ENCODE measurements at places on chromosomes 1 and 21. TPM values are rescaled to one million over a fixed set of nuclear protein-coding genes. Genes with fewer than 3 reads are reported as not detected.

GRCh38 chr1:233610628-233611027 lies 3.3 kb upstream of the KCNK1 start:
- H3K27me3 ChIP-seq = peaks cover 54% of the 10 kb centered on the region
- no peak overlapping the region for H3K27ac ChIP-seq
- H3K4me1 ChIP-seq = peaks cover 26% of the 10 kb centered on the region
- peaks cover 2% of the 10 kb centered on the region for H3K36me3 ChIP-seq
- no peak for DNase-seq
- no peak overlapping the region for H3K4me3 ChIP-seq

Gene DUSP23
- total RNA-seq = 26.9 TPM

Gene GBP6
- total RNA-seq = 0.81 TPM

- DNase-seq = no peak
- H3K4me3 ChIP-seq = no peak overlapping the region
- no peaks in the 10 kb centered on the region for H3K27me3 ChIP-seq
- H3K27ac ChIP-seq = no peak overlapping the region
- H3K36me3 ChIP-seq = no peaks in the 10 kb centered on the region
Measured at GRCh38 chr1:3121401-3122210, 52.6 kb downstream of the PRDM16 start.
